Aorta (tissue), 5 donors: ENCODE measurements at places on chromosomes 3 and 15.

DNA sequence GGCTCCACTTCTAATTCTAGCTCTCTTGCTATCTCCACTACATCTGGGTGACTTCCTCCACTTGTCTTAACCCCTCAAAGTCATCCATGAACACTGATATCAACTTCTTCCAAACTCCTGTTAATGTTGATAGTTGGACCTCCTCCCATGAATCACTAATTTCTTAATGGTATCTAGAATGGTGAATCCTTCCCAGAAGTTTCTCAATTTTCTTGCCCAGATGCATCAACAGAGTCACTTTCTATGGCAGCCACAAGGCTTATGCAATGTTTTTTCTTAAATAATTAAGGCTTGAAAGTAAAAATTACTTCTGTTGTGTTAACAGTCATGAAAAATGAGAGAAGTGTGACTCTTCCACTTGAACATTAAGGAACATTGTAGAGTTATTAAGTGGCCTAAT lies 164.3 kb downstream of the PCCB start:
- no peak for DNase-seq

- DNase-seq = no peak
Observed at GRCh38 chr3:51896607-51897305, 6.4 kb downstream of the IQCF1 start.

DNA sequence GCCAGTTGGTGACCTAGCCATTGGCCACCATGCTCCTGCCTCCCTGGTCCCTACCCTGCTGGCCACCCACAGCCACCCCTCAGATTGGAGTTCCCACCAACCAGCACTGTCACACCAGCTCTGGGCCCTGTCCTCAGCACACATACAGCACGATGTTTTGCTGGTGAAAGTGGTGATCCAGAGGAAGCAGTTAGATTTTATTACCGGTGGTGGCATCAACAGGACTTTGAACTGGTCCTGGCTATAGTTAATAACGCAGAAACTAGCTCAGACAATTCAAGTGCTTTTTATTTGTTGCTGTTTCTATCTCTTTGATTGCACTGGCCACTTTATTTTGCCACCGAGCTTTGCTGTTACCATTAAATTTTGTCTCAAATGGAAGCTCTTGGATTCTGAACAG lies 16.4 kb upstream of the KLHL24 start:
- no peak for DNase-seq

DNA sequence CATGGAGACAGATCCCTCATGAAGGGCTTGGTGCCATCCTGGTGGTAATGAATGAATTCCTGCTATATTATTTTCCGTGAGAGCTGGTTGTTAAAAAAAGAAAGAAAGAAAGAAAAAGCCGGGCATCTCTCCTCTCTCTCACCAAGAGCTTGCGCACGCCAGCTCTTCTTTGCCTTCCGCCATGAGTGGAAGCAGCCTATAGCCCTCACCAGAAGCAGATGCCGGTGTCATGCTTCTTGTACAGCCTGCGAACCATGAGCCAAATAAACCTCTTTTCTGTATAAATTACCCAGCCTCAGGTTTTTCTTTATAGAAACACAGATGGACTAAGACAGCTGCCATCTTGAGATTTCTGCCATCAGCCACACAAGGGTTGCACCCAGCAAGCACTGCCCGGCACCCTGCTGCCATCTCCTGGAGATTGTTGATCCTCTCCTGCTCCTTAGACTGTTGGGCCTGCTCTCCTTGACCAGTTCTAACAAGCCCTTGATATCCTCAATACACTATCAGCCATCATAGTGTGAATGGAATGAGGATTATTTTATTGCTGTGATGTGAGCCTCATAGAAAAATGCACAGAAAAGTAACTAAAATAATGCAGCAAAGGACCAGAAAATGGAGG lies 3.5 kb upstream of the AHSG start:
- no peak for DNase-seq

GRCh38 chr3:70856414-70857162 lies 544.1 kb upstream of the MDFIC2 start:
- DNase-seq = no peak

- DNase-seq = no peak
Observed at GRCh38 chr3:179181021-179181472, 32.9 kb downstream of the PIK3CA start.

- no peak for DNase-seq
Observed at GRCh38 chr3:186493525-186494255, 50.5 kb downstream of the CRYGS start.

GRCh38 chr3:30751610-30752299 lies 142.7 kb downstream of the GADL1 start:
- DNase-seq = no peak

DNA sequence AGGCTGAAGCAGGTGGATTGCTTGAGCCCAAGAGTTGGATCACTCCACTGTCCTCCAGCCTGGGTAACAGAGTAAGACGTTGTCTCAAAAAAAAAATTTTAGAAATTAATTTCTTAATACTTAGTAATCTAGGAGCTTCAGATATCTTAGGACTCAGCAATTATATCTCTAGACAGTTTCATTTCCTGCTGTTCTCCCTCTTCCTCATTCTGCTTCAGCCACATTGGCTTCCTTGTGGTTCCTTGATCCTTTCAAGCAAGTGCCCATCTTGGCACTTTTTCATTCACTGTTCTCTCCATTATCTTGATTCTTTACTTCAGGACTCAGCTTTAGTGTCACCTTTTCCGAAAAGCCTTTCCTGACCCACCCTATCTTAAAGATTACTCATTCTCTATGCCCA lies 22.5 kb downstream of the TMEM202 start:
- no peak for DNase-seq

DNA sequence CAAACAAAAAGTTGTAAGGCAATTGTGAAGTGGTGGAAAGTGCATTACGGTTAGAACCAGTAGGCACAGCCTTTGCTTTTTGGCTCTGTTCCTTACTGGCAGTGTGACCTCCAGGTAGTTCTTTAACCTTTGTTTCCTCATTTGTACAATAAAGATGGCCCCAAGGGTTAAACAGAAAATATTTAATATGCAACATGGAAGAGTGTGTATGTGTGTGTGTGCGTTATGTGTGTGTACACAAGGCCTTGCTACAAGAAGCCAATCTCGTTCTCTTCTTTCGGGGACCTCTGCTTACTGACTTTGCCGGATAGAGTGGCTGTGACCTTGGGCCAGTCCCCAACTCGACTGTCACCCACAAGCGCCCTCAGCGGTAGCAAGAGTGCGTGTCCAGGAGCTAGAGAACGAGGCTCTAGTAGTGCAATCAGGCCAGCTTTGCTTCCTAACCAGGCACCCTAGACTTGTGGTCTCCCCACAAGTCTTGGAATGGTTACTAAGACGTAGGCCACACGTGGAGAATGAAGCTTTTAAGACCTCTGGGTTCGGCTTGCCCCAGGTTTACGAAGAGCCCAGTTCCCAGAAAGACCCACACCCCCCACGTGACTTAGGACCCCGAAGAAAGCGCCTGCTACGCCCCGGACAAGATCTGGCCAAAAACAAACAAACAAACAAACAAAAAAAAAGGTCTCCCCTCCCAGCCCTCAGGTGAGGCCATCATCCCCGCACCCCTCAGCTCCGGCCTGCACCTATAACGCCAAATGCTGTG lies 593 bp downstream of the CIAO2A start:
- DNase-seq = peak; percentile 66

DNA sequence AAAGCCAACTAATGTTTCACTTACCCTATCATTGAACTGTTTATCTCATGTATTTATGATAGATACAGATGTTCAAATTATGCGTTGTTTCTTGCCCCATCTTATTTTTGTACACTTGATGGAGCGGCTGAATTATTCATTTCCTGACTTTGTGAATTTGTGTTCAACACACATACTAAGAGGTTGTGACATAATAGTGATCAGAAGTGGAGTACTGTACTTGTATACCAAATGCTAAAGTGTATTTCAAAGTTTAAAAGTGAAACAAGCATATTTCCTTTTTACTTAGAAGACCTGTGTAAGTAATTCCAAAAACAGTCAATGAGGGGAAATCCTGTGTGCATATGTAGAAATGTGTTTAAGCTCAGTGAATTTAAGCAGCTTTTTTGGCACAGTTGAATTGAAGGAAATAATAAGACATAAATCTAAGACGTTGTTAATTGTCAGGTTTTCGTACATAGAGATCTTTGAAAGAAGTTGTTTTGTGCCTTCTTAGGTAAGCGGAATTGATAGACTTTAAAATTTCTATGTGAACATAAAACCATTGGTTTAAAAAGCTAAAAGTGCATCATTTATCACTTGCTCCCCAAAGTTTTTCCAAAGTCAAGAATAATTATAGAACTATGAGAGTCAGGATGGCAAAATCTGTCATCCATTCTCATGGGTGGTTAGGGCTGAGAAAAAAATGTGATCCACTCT lies 1.9 kb downstream of the NFKBIZ start:
- DNase-seq = no peak

- DNase-seq = no peak
Observed at GRCh38 chr3:52221563-52222318, 3.7 kb downstream of the TLR9 start.

- no peak for DNase-seq
Observed at GRCh38 chr3:152466784-152467183, 198.1 kb downstream of the MBNL1 start.

DNA sequence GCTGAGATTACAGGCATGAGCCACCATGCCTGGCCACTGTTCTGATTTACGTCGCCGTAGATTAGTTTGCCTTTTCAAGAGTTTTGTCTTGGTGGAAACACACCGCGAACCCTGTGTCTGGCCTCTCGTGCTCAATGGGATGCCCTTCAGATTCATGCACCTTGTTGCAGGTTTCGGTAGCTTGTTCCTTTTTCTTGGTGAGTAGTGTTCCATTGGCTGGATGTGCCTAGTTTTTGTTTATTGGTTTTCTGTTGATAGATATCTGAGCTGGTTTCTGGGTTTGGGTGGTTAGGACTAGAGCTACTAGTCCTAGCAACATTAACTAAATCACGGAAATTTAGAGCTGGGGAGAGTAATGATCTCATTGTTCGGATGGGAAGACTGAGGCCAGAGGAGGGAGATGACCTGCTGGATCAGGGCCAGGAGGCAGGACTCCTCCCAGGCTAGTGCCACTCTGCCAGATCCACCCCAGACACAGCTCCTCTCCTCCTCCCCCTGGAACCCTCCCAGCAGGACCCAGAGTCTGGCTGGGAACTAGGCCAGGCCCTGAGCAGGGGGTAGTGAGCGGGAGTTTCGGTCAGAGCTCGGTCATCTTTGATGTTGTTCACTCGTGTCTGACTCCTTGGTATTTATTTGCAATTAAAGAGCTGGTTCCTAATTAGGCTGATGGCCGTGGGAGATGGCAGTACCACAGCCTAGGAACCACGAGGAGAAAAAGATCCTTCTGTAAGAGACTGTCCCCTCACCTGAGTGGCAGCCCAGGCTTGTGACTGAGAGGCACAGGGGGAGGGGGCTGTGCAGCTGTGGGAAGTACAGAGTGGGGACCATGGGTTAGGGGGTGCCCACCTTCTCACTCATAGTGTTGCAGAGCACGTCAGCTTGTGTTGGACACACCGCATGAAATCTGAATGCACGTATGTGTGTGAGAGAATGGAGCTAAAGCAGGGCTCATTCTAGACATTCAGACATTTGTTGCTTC lies 73.4 kb downstream of the SMAD6 start:
- no peak for DNase-seq

DNA sequence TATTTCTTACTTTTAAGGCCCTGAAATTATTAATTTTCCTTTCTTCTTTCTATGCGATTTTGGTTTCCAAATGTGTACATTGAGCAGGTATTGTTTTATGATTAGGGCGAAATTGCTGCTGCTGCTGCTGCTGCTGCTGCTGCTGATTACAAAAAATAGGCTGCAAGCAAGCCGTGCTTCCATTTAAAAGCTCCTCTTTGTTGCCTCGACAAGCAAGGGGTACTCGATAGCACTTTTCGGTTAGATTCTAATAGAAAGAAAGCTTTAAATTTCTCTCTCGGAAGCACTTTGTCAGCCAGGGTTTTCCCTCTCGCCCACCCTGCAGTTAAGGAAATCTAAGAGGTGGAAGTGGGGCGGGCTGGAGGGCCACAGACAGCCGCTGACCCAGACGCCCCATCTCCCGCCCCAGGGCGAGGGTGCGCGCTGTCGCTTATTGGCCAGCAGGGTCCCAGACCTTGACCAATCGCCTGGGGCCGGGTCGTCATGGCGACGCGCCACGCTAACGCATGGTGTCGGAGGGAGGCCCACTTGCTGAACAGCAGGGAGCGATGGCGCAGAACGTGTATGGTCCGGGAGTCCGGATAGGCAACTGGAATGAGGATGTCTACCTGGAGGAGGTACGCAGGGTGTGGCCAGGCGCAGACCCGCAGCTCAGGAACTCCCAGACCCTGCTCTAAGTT lies at the start of gene CFAP161:
Gene CFAP161, plus strand, starts transcription at position 489 of the 680 bp plus-strand sequence. Its CDS starts 60 bp downstream, at position 549.
- peak; percentile 81 for DNase-seq

GRCh38 chr3:172634948-172635347 lies 75.9 kb downstream of the NCEH1 start:
- DNase-seq = no peak

DNA sequence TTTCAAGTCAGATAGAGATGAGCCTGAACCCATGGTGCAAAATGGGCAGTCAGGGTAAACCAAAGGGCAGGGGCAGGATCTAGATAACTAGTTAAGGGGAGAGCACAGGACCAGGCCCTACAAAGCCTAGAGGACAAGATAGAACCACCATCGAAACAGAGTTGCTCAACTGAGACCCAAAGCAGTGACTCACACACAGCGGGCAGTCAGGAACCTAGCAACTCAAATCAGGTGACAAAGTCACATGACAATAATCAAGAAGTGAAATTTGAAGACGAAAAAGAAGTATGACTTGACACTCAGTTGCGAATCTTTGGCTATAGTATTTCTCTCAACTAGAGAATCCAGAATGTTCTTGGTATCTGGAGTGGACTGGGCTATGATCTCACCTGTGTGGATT lies 136.0 kb upstream of the PTPRG start:
- DNase-seq = no peak

GRCh38 chr3:29202378-29202777 lies 78.5 kb upstream of the RBMS3 start:
- no peak for DNase-seq

DNA sequence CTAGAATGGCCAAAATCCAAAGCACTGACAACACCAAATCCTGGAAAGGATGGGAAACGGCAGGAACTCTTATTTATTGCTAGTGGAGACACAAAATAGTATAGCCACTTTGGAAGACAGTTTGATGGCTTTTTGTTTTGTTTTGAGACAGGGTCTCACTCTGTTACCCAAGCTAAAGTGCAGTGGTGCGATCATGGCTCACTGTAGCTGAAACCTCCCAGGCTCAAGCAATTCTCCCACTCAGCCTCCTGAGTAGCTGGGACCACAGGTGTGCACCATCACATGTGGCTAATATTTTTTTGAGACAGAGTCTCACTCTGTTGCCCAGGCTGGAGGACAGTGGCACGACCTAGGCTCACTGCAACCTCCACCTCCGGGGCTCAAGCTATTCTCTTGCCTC lies 27.3 kb upstream of the GPR160 start:
- DNase-seq = no peak

- DNase-seq = peak; percentile 78
Observed at GRCh38 chr3:170689296-170689829, 103.5 kb upstream of the SLC7A14 start.

- no peak for DNase-seq
Observed at GRCh38 chr15:31563001-31563400, 236.4 kb downstream of the KLF13 start.

- DNase-seq = no peak
Observed at GRCh38 chr3:87167628-87168456, 59.3 kb upstream of the CHMP2B start.

GRCh38 chr15:62389885-62390790 lies 225.1 kb upstream of the C2CD4B start:
- peak; percentile 81 for DNase-seq
